ENCODE measurements at places on chromosomes 5 and 9.

- no peak for DNase-seq
Measured at GRCh38 chr5:160169326-160169725, 50.1 kb upstream of the PWWP2A start.

GRCh38 chr9:137437691-137438590 lies 3.2 kb downstream of the ENTPD8 start:
- no peak for DNase-seq

DNA sequence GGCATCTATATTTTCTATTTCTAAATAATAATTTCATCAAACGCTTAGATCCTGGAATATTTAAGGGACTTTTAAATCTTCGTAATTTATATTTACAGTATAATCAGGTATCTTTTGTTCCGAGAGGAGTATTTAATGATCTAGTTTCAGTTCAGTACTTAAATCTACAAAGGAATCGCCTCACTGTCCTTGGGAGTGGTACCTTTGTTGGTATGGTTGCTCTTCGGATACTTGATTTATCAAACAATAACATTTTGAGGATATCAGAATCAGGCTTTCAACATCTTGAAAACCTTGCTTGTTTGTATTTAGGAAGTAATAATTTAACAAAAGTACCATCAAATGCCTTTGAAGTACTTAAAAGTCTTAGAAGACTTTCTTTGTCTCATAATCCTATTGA lies 1.1 kb downstream of the LRRC70 start:
- DNase-seq, result no peak

DNA sequence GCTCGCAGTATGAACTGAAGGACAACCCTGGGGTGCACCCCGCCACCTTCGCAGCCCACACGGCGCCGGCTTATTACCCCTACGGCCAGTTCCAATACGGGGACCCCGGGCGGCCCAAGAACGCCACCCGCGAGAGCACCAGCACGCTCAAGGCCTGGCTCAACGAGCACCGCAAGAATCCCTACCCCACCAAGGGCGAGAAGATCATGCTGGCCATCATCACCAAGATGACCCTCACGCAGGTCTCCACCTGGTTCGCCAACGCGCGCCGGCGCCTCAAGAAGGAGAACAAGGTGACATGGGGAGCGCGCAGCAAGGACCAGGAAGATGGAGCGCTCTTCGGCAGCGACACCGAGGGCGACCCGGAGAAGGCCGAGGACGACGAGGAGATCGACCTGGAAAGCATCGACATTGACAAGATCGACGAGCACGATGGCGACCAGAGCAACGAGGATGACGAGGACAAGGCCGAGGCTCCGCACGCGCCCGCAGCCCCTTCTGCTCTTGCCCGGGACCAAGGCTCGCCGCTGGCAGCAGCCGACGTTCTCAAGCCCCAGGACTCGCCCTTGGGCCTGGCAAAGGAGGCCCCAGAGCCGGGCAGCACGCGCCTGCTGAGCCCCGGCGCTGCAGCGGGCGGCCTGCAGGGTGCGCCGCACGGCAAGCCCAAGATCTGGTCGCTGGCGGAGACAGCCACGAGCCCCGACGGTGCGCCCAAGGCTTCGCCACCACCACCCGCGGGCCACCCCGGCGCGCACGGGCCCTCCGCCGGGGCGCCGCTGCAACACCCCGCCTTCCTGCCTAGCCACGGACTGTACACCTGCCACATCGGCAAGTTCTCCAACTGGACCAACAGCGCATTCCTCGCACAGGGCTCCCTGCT lies 3.8 kb downstream of the IRX1 start:
- no peak for DNase-seq
